NCI-H187 (cell line): ENCODE measurements at places on chromosomes 12 and 14.

DNA sequence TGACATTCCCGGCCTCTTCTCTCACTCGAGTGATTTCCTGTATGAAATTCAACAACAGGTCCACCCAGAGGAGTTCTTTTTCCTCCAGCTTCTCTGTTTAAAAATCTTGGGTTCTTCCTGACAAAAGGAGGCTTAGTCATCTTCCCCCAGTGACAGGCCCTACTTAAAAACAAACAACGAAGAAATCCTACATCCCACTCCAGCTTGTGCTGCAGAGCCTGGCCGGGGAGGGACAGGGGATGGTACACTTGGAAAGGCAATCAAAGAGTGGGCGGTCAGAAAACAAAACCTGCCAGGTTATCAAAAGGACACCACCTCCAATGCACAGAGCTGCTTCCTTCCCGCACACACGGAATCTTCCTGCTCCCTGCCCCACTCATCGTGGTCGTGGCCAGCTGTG is 101.3 kb downstream of the CACNA1C start:
- DNase-seq = no peak

GRCh38 chr14:85115921-85116320 is 414.0 kb upstream of the FLRT2 start:
- DNase-seq = no peak

DNA sequence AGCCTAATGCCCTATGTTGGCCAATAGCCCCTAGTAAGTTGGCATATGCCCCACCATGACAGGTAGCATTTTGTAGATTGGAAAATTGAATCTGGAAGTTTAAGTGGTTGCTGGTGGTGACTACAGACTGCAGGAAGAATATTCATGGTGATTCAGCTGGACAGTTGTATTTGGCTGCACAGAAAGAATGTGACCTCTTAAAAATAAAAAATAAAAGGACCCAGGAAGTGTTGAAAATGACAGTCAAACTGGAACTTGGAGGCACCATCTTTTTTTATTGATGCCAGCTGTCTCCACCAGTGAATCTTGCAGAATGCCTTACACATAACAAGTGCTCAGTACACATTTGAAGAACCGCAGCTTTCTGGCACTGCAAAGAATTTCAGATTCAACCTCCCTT is 73.9 kb downstream of the PRMT8 start:
- no peak for DNase-seq

- no peak for DNase-seq
Observed at GRCh38 chr12:33649992-33650391, 210.4 kb upstream of the SYT10 start.

GRCh38 chr14:58701604-58702003 is 63.8 kb downstream of the DACT1 start:
- no peak for DNase-seq

DNA sequence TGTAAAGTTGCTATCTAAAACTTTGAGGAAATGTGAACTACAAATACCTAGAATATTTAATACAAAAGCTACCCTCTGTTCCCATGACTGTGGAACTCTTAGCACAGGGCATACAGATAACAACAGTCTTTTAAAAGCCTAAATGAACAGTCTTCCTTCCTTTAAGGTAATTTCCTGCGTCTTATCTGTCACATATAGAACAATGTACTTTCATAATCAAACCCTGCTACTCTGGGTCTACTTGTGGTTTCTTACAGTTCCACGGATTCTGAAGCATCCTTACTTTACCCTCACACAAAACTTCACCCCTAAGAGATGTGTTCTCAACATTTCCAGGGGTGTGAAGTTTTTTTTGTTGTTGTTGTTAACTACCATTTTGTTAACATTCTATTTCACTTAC is 5.1 kb downstream of the PKP2 start:
- DNase-seq = no peak

DNA sequence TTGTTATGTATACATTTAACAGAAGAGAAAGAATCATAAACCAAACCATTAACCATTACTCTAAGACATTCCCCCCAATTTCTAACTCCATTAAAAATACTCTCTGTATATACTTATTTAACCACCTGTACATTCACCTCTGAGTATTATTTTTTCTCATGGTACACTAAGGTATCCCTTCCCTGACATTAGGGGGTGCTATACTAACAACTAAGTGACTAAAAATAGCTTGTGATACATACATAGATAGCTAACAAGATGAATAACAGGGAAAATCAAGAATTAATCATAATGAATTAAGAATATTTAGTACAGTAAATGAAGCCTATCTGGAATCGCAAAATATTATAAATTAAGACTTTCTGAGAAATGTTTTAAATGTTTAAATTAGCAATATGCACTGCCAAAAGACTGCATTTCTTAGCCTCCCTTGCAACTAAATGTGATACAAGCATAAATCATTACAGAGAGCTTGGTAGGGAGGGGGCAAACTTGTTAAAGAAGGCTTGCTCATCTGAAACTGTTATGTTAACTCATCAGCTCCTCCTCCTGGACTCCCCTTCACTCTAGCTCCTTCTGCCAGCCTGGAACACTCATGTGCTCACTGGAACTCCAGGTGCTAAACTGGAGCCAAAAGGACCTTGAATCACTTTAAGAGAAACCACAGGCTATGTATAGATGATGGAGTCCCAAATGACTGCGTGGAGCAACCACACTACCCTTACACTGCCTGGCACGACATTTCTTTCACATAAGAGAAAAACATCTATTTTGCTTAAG is 14.9 kb downstream of the C2CD5 start:
- no peak for DNase-seq
